ENCODE measurements at places on chromosomes 4 and X.

DNA sequence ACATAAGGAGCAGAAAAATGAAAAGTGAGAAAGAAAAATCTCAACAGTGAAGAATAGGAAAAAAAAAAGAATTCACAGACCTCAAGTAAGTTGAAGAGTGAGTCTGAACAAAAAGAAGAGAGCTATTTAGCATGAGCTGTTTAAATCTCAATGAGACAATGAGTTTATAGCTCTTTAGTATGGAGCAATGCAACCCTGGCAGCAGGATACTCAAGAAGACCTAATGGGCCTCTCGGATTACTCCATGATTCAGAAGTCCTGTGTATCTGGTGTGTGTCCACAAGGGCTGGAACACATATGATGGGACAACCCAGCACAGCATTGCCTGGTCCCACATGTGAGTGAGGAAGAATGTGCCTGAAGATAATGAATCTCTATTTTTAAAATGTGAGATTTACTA, 563.1 kb upstream of the INTU start:
- no peak for DNase-seq

DNA sequence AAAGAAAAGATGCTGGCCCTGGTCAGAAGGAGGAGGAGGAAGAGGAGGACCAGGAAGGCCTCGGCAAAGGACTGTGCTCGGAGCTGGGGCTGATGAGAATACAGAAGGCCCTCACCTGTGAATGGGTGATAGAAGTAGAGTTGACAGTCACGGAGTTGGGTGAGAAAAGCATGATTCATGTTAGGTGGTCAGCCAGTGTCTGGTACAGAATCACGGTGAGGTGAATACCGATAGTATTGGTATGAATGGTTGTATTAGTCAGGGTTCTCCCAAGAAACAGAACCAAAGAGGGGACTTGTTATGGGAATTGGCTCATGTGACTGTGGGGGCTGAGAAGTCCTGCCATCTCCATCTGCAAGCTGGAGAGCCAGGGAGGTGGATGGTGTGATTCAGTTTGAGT, 32.5 kb upstream of the FAM156A start:
- no peak for DNase-seq

GRCh38 chr4:110540581-110540980, 64.6 kb downstream of the ENPEP start:
- no peak for DNase-seq

DNA sequence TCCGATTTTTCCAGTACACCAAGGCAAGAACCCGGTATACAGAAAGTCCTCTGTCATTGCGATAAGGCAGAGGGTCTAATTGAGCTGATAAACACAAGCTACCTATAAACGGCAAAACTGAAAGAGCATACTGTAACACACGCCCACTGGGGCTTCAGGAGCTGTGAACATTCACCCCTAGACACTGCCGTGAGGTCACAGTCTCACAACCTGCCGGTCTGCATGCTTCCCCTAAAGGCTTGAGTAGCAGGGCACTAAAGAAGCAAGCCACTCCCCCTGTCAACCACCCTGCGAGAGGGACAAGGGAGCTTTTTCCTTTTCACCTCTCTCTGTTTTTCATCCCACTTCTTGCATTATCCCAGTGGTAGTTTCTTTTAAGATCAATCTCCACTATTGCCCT, 22.4 kb upstream of the F9 start:
- DNase-seq: no peak

DNA sequence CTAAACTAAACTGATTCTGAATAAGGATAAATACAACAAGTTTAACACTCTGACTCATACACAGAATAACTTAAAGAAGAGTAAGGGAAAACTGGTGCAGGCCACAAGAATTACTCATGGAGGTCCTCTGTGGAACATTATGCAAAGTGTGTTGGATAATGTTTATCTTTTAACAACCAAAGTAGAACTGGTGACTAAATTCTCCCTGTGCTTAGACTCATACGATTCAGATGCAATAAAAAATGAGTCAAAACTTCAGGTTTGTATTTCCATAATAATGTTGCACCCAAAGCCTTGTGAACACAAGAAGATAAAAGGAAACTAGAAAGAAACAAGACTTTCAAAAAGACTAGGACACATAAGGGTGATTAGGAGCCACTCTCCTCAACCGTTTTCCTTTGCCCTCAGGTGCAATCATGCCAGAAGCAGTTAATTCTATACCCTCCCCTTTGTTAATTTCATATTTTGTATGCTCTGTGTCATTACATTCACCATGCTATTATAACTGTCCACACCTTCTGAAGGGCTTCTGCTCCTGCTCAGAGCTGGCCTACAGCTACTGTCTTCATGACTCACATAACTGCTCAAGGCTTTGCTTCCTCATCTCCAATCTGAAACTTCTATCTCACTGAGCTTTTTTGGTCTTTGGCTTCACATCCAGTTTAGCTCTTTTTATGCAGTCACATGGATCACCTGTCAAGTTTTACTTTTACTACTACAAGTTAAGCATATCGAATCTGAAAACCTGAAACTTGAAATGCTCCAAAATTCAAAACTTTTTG, 60.2 kb downstream of the KCNIP4 start:
- no peak for DNase-seq

DNA sequence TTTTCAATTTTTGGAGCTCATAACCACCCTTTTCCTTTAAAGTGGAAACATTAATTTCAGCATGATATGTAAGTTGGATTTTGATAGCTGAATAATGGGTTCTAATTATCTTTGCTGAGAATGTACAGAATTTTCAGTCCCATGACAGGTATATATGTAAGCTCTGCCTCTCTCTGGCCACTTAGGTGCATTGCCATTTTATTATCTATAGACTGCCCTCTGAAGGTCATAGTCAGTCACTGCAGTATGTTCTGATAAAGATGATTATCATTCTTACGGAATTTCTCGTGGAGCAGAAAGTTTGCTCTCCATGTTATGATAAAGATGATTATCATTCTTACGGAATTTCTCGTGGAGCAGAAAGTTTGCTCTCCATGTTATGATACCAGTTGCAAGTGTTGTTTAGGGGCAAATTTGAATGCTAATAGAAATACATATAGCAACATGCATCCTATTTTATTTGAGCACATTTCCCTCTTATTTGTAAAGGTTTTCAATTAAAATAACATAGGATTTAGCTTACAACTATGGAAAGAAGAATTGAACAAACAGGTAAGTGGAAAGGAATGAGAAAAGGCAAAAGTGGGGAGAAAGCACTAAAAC, 10.4 kb downstream of the AFP start:
- no peak for DNase-seq

- no peak for DNase-seq
Observed at GRCh38 chr4:127623797-127624083, 9.0 kb upstream of the INTU start.

Data from DMS79 treated with DMSO at 0.1 percent for 48 hours (cell line).